ENCODE measurements at places on chromosomes 1 and 21. TPM values are rescaled to one million over a fixed set of nuclear protein-coding genes. Genes with fewer than 3 reads are reported as not detected.

SYT14 gene
- total RNA-seq: not detected

DCST1 gene
- not detected for total RNA-seq

KDF1 gene
- not detected for total RNA-seq

SYT6 gene
- not detected for total RNA-seq

NHLH1 gene
- total RNA-seq: not detected

WNT3A gene
- not detected for total RNA-seq

C1orf198 gene
- 19.2 TPM for total RNA-seq

BATF3 gene
- total RNA-seq: 1.1 TPM

TRMT1L gene
- total RNA-seq: 20.1 TPM

KCNQ4 gene
- not detected for total RNA-seq

ARHGAP29 gene
- total RNA-seq: 296 TPM

FRRS1 gene
- 1.2 TPM for total RNA-seq

PYCR2 gene
- 25.1 TPM for total RNA-seq

MLLT11 gene
- 0.43 TPM for total RNA-seq

MYOC gene
- not detected for total RNA-seq

ELAPOR1 gene
- total RNA-seq: under 0.01 TPM

DNALI1 gene
- 0.26 TPM for total RNA-seq

KCNH1 gene
- not detected for total RNA-seq

TMCC2 gene
- total RNA-seq: 0.43 TPM

TAF5L gene
- 27.7 TPM for total RNA-seq

JAM2 gene
- not detected for total RNA-seq

SELENBP1 gene
- total RNA-seq: not detected

GSTM5 gene
- 0.11 TPM for total RNA-seq

TRIM46 gene
- total RNA-seq: 1.3 TPM

C8A gene
- not detected for total RNA-seq

ADAMTS1 gene
- 4.6 TPM for total RNA-seq

HES3 gene
- total RNA-seq: not detected

ARTN gene
- not detected for total RNA-seq

BRDT gene
- total RNA-seq: not detected

C1orf94 gene
- not detected for total RNA-seq

TNFRSF25 gene
- 6.7 TPM for total RNA-seq

SHISAL2A gene
- not detected for total RNA-seq

IL22RA1 gene
- not detected for total RNA-seq

LIPI gene
- not detected for total RNA-seq

CCDC17 gene
- 0.87 TPM for total RNA-seq

KCNE2 gene
- total RNA-seq: not detected

GABPB2 gene
- total RNA-seq: 5.6 TPM

PTPRC gene
- not detected for total RNA-seq

ABCG1 gene
- 186 TPM for total RNA-seq

MAP3K21 gene
- total RNA-seq: 0.54 TPM

CCDC27 gene
- not detected for total RNA-seq

SPRR1B gene
- not detected for total RNA-seq

LCE1C gene
- not detected for total RNA-seq

Data from dermis lymphatic vessel endothelial cell (primary cell).